LNCaP clone FGC (cell line): ENCODE measurements at places on chromosomes 7 and 10.
A peak's percentile ranks its signal among the peaks of the same experiment; 100 is the strongest.

DNA sequence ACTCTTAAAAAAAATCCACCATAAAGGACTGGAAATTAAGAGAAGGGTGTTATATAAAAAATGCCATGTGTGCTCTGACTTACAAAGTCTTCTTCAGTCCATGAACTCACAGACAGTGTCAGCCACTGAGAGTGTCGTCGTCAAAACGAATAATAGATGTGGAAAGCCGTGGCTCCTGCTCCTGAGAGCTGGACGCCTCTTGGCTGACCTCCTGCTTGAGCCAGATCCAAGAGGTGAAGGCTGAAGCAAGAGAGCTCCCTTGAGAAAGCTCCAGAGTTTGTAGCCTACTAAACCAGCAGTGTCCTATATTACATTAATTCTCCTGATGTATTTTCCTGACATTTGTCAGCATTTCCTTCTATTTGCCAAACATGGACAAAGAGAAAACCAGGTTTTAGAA, 234.3 kb upstream of the C7orf33 start:
- DNase-seq: peak; percentile 35

DNA sequence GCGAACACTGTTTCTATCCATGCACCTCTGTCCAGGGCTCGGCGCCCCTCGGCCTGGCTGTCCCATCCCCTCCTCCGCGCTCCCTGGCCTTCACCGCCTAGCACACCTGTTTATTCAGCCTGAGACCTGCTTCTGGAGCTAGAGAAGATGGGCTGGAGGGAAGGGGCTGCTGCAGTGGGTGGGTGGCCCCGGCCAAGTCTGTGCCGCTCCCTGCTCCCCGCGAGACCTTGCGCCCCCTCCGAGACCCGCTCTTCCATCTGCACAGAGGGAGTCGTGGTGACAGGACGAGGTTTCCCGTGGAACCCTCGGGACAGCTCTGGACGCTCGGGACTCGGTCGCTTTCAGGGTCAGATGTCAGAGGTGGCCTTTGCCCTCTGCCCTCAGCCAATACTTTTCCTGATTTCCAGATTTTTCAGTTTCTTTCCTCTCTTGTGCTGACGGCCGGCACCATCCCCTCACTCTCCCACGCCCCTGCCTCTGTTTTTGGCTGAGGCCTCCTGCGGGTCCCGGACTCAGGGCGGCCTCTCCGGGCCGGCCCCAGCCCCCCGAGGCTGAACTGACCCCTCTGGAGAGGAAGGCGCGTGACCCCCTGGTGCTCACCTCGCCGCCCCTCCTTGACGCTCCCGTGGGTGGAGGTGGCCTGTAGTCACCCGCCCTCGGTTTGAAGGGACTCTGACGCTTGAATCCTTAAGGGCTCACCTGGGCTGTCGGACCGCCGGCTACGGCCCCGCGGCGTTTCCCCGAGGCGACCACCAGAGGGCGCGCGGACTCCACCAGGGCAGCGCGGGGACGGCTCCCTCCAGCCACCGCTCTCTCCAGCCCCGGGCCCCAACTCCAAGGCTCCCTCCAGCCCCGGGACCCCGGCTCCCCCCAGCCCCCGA, 15.6 kb downstream of the SHH start:
- DNase-seq: no peak

DNA sequence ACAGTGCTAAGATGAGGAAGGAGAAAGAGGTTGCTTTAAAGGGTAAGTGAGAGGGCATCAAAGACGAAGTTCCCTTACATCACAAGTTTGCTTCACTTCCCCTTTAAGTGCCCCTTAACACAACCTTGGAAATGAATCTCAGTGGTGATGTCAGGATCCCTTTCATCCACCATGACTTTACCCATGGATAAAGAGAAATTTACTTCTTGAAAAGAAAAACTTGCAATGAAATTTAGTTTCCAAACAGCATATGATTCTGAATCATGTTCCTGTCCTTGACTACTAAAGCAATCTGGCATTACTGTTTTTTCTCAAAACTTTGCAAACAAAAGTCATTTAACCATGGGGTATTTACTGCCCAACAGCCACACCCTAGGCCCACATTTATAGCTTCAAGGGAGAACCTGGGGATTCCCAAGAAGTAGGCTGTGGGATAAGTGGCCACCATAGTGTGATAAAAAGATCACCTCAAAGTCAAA, 135.9 kb downstream of the ITGB8 start:
- no peak for DNase-seq

DNA sequence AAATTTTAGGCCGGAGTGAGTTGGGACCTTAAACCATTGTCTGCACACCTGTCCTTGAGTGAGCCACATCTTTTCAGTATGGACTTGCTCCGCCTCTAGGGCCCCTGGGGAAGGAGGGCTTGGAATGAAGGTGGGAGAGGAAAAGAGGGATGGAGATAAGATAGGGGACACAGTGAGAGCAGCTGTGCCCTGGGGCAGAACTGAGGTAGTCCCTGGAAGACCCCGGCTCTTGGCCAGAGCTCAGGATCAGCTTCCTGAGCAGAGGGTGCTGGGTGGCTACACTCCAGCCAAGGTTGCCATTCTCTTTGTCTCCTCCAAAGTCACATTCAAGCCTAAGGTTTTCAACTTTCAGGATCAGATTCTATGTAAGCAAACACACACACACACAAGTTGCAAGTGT, 82.0 kb downstream of the MKI67 start:
- DNase-seq: no peak

GRCh38 chr10:24114556-24114955, 94.4 kb upstream of the KIAA1217 start:
- no peak for DNase-seq

- DNase-seq: no peak
Measured at GRCh38 chr7:72230281-72230680, 181.9 kb downstream of the CALN1 start.

DNA sequence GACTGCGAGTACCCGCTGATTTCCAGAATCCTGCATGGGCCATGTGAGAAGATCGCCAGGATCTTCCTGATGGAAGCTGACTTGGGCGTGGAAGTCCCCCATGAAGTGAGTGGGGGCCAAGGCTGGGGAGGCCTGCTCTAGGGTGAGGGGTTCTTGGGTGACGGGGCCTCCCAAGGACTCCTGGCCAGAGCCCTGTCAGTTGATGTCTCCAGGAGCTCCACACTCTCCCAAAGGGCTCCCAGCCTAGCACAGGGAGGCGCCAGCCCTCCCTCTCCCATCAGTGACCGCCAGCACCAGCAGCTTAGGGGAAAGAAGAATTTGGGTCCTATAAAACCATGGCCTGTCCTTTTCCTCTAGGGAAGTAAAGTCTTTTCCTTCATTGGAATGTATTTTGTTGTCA, 9.8 kb upstream of the ZNF22 start:
- DNase-seq: no peak

GRCh38 chr7:99121496-99122021, 22.3 kb downstream of the SMURF1 start:
- DNase-seq: no peak

- no peak for DNase-seq
Measured at GRCh38 chr10:3928078-3928477, 143.1 kb upstream of the KLF6 start.

- no peak for DNase-seq
Measured at GRCh38 chr10:68796605-68797004, 30.7 kb upstream of the STOX1 start.

GRCh38 chr10:50882540-50882983, 2.9 kb downstream of the A1CF start:
- no peak for DNase-seq

- no peak for DNase-seq
Measured at GRCh38 chr7:4820405-4820966, 41.3 kb downstream of the PAPOLB start.

GRCh38 chr10:97023401-97024167, 162.2 kb downstream of the SLIT1 start:
- DNase-seq: no peak

DNA sequence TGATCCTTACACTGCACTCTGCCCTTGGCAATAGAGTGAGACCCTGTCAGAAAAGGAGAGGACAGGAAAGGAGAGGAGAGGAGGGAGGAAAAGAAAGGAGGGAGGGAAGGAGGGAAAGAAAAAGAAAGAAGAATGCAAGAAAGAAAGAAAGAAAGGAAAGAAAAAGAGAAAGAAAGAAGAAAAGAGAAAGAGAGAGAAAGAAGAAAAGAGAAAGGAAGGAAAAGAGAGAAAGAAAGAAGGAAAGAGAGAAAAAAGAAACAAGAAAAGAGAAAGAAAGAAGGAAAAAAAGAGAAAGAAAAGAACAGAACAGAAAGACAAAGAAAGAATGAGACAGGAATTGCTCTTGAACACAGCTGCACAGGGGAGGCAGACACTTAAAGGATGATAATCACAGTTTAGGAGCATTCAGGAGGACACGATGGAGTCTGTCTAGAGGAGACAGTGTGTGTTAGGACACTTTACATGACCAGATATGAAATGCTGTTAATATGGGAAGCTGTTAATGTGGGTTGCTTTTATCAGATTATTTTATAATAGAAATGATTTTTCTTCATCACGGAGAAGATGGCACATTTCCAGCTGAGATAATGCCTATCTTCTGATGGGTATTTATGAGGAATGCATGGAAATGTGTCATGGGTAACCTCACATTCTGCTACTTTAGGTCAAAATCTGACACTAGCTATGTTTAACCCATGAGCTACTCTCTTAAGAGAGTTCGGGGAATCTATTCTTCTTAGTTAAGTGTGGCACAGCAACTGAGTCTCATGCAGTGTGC, 160.5 kb downstream of the BAMBI start:
- DNase-seq: no peak

DNA sequence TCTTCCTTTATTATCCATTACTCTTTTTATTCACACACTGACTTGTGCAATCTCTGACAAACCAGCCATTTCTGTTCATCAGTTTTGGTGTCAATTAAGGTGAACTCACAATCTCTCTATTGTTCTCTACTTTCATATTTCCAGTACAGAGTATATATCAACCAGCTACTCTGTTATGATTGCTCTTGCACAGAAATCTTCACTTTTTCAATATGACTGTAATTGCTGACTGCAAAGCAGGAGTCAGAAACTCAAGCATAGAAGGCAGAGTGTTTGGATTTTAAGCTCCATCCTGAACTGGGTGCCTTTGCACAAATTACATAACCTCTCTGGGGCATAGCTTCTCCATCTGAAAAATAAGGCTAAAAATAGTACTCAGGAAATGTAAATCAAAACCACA, 1042.0 kb downstream of the GRM8 start:
- DNase-seq: no peak

DNA sequence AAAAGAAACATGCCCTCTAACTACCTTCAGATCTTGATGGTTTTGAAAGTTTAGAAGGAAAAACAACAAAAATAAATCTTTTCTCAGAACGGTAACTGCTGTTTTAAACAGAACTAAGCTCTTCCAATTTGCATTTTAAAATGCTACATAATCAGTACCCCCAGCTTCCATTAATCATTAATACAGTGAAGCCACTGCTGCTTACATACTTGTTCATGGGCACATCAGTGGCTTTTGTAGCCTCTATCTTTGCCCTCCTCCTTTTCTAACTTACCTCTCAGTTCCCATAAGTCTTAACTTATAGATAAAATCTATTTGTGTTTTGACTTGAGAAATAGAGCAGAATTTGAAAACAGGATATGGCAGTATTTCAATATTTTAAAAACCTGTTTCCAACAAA, 109.1 kb downstream of the POLL start:
- DNase-seq: no peak

- no peak for DNase-seq
Measured at GRCh38 chr7:117004899-117005298, 51.6 kb downstream of the ST7 start.

- DNase-seq: no peak
Measured at GRCh38 chr10:17428351-17429097, 25.9 kb downstream of the ST8SIA6 start.

GRCh38 chr10:96025566-96025965, 17.8 kb upstream of the CCNJ start:
- DNase-seq: no peak

GRCh38 chr10:119933179-119933578, 40.6 kb downstream of the SEC23IP start:
- no peak for DNase-seq

GRCh38 chr7:26140380-26140779, 11.6 kb upstream of the NFE2L3 start:
- DNase-seq: no peak

- DNase-seq: no peak
Measured at GRCh38 chr7:150791746-150792452, 8.3 kb downstream of the TMEM176B start.

GRCh38 chr10:8416192-8416701, 361.8 kb downstream of the GATA3 start:
- DNase-seq: no peak

GRCh38 chr10:5910323-5911100, 20.5 kb downstream of the FBH1 start:
- no peak for DNase-seq

GRCh38 chr7:7912937-7913336, 55.7 kb upstream of the GLCCI1 start:
- DNase-seq: no peak

- DNase-seq: no peak
Measured at GRCh38 chr10:50596456-50596855, 27.3 kb downstream of the SGMS1 start.

DNA sequence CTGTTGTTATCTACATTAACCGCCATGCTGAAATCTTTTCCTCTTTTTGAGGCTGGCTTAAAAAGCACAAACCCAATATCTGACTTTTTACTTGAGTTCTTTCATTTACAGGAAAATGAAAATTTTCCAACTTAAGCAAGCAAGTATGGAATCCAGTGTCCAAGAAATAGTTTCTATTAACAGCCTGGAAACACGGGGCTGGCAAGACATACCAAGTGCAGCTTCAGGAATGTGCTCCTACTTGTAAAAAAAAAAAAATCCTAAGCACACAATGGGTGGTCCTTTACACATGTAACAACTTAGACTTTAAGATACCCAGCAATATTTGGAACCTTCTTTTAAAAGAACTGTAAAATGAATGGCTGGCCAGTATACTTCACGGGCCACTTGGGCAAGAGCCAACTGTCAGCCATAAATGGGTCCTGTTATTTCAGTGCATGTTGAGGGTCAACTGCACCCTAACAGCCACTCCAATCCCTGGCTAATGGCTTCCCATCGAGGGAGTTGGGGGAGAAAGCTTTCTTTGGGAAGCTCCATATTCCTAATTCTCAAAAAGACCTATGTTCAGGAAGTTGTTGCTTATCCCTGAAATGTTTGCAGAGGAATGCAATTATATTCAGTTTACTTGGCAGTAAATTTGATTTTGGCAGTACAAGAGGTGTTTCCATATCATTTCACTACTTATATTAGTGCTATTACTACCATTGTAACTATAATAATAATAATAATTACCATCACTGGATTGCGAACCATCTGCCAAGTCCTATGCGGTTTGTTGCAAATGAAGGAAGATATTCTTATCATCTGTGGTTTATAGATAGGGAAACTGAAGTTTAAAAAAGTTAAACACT, 236.4 kb upstream of the TMEM72 start:
- peak; percentile 87 for DNase-seq
